ENCODE measurements at places on chromosomes 13 and 19.

- no peak for DNase-seq
These were observed 7.1 kb upstream of the CLPP start for GRCh38 chr19:6354098-6354674.

DNA sequence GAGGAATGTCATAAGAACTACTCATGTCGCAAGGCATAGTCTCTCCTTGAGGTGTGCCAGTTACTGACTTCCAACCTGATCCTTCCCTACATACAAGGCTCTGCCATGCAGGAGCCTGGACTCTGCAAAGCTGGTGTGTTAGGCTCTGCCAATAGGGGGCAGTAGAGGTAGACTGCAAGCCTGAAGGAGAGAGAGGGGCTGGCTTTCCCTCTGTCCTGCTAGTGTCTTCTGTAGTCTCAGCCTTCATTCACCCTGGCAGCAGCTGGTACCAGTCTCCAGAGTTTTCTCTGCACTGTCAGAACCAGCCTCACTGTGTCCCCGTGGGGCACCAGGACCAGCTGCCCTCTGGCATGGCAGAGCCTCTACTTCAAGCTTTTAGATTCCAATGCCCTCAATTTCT lies 14.5 kb downstream of the SHISA2 start:
- no peak for DNase-seq

GRCh38 chr19:40103600-40103999 lies 12.9 kb upstream of the ZNF780A start:
- DNase-seq = no peak

DNA sequence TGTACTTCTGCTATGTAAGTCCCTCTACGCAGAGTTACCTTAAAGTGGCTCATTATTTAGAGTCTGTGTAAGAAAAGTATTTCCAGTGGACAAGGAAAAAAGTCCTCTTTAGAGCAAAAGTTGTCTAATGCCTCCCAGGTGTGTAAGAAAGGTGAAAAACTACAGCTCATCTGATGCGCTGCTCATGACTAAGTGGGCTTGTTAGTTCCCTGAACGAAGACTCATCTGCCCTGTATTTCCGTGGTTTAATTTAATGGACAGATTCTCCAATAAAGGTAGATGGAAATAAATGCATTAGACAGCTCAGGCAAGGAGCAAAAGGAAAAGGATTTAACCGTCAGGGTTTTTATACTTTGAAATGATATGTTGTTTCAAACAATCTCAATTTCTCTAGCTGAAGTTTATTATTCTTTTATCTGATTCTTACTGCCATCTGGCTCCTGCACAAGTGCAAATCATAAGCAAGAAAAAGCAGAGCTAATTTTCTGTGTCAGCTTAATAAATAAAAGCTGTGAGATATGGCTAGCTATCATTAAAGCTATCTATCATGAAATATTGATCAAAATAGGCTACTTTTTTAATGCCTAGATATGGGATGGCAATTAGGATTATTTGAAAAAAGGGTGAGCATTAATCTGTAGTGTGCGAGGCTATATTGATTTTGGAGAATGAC lies 73.7 kb upstream of the PCDH9 start:
- no peak for DNase-seq

DNA sequence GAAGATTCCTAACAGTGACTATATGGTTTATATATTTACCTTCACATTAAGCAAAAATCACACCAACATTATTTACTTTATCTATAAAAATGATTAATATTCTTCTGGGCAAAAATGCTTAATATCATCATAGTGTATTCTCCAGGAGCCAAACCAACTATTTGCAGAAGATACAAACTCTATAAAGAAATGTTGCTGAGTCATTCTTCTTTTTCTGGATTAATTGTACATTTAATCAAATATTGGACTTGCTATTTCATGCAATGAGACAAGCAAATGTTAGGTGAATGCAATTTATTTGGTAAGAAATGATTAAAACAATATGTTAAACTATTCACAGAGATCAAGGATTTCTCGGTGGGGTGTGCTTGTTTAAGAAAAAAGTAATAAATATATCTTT lies 1075.8 kb downstream of the PCDH9 start:
- no peak for DNase-seq

DNA sequence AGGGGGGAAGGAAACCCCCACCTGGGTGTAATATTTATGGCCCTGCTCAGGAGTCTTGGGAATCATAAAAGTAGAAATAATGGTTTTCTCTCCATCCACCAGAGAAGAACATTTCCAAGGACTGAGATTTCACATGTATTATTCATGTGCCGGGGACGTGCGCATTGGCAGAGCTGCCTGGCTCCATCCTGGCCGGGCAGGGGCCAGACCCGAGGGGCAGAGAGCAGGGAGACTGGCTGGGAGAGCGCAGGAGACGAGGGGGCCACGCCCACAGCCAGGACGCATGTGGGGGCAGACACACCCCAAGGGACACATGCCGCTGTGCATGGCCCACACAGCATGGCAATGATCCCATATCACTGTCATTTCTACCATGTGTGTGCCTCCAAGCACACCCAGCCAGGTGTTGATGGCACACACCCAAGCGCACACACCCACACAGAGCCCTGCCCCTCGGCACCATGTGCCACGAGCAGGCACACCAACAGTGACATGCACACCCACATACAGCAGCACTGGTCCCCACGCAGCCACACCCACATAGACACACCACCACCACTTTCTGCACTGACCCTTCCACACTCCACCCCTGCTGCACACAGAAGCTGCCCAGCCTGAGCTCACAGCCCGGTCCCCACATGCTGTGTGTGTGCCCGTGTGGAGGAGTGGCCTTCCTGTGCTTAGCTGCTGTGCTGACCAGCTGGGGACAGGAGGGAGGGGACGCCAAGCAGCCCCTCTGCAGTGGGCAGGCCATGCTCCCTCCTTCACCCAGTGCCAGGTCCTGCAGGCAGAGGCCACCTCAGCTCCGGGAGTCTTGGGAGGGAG lies 39.3 kb downstream of the CEBPG start:
- no peak for DNase-seq
